Effector CD4-positive, alpha-beta T cell (primary cell): ENCODE measurements at places on chromosomes 2 and 18.

DNA sequence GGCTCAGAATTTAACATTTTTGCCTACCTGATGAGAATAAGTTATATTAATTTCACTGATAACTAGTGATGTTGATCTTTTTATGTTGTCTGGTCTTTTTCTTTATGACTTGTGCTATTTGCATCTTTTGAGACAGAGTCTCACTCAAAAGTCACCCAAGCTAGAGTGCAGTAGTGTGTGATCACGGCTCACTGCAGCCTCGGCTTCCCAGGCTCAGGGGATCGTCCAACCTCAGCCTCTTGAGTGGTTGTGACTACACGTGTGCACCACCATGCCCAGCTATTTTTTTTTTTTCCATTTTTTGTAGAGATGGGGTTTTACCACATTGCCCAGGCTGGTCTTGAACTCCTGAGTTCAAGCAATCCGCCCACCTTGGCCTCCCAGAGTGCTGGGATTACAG lies 7.5 kb downstream of the SMCHD1 start:
- no peak for DNase-seq

DNA sequence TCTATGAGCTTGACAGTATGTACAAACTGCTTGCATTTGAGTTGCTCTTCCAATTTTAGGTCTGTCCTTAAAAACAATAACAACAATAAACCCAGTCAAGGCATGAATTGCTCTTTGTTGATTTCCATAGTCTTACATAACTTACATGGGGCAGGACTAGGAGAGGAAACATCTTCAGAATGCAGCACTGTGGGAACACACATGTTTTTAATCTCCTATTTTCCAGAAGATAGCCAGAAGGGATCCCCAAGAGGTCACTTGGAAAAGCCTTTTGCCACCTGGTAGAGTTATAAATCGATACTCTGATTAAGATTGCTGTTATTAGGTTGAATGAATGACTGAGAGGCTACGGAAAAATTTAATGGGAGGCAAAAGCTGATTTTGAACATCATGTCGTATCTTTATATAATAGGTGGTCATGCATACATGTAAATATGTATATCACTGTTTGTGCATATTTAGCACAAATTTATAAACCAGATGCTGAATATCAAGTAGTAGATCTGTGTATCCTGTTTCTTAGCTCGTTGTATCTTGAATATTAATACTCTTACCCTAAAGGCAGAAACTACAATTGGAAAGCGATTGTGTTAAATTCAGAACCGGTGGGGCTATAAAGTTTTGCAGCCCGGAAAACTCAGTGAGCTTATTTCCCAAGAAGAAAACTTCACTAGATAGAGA lies 479.4 kb upstream of the TCF4 start:
- no peak for DNase-seq

- DNase-seq: no peak
Observed at GRCh38 chr2:112046231-112046630, 8.8 kb upstream of the TMEM87B start.

DNA sequence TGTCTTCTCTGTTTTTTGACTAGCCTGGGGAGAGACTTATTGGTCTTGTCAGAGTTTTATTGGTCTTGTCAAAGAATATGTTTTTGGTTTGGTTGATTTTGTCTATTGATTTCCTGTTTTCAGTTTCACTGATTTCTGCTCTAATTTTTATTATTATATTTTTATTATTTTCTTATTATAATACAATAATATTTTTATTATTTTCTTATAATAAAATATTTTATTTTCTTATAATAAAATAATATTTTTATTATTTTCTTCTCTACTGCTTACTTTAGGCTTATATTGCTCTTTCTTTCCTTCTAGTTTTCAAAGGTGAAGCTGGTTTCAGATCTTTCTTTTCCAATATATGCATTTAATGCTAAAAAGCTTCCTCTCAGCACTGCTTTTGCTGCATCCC lies 62.0 kb downstream of the TRAPPC12 start:
- DNase-seq: no peak

- no peak for DNase-seq
Observed at GRCh38 chr18:37389041-37389440, 176.6 kb downstream of the CELF4 start.

DNA sequence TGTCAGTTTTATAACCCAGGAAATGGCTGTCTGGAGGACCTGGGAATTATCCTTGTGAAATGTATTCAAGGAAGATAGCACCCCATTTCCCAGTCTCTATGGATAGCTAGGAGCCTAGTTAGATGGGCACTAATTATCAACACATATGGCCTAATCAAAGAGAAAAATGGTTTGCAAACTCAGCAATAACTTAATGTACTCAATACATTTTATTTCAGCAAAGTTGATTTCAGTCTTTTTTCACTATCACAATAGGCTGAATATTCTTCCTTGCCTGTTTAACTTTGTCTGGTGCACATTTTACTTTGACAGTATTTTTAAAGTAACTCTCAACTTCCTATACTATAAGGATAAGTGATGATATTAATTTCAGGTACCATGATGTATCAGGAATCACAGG lies 756.3 kb downstream of the CCDC85A start:
- DNase-seq: no peak

GRCh38 chr2:36965751-36966369 lies 476 bp downstream of the STRN start:
- DNase-seq: peak; percentile 15
